ENCODE measurements at places on chromosomes 4 and X.

GRCh38 chr4:112279025-112279881 lies 6.5 kb downstream of the TIFA start:
- DNase-seq = no peak

DNA sequence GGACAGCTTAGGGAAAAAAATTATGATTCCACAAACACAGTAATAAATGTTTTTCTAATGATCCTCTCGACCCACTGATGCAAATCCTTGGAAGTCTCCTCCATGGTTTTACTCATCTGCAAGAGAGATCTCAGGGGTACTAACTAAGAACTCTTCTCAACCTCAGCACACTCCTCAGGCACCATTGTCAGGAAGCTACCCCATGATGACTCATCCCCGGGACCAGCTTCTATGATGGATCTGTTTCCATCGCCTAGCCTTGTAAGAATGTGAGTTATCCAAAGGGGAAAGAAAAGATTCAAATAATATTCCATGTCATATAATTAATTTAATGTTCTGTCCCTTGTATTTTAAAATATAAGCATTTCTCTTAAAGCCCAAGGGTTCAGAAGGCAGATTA lies 816.1 kb upstream of the IGFBP7 start:
- no peak for DNase-seq

DNA sequence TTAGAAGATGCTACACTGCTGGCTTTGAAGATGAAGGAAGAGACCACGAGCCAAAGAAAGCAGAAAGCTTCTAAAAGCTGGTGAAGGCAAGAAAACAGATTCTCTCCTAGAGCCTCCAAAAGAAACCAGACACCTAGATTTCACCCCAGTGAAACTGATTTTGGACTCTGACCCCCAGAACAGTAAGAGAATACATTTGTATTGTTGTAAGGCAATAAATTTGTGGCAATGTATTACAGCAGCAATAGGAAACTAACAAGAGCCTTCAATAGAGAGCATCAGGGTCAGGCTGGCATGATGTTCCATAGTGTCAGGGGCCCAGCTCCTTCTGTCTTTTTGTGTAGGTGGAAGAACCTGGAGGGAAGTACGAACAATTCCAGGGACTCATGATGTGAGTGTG lies 6.0 kb upstream of the TEC start:
- no peak for DNase-seq

DNA sequence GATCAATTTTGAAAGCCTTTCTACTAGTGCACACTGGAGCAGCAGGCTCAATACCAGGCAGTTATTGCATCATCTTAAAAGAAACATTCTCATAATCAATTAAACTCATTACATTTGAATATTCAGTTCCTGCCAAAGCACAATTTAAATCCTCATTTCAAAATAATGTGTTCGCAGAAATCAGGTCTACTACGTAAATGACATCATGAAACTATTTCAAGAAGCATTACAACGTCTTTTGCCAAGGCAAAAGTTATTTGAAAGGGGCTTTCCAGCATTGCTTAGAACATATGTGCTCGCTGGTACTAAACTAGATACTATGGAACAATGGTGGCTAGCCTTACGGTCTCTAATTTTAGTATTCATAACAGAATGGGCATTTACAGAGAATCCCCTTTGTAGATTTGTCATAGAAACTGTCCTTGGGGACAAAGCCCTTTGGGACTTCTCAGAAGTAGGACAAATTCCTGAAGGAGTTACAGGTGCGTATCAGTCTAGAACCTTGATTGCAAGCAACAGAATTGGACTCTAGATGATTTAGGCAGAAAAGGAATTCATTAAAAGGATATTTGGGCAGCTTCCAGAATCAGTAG lies 27.6 kb upstream of the HUWE1 start:
- no peak for DNase-seq

DNA sequence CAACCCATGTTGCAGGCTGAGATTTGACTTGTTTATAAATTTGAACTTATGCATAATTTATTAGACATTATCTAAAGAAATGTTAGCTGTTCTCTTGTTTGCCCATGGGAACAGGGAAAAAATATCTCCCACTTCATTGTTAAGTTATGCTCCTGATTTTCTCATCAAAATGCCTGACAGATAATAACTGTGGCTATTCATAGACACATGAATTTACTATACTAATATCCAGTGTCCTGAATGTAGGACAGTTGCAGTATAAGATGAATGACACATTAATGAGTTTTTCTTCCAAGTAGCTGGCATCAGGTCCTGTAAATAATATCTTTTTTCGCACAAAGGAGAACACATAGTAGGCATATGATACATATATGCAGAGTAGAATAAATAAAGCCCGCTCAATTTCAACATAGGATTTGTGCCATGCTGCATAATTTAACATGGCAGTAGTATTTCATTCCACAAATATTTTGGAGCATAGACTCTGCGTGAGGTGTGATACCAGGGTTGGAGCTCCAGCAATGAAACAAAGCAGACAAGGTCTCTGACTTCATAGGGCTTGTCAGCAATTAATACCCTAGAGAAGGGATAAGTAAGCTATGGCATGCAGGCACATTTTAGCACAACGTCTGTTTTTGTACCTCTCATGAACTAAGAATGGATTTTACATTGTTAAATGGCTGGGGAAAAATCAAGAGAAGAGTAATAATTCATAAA lies 40.4 kb upstream of the DDX53 start:
- no peak for DNase-seq

DNA sequence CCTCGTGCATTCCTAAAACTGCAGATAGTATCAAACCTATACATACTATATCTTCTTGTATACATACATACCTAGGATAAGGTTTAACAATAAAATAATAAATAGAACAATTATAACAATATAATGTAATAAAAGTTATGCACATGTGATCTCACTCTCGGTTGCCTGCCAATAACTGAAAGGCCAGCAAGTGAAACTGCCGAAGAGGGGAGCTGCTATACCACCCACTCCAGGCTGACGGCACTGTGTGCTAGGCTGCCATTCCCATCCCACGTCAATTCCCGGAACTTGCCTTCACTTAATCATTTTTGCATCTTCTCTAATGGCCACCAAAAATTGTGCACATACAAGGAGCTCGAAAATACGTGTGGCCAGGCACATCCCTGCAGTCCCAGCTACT lies 451.1 kb upstream of the FAT1 start:
- DNase-seq = no peak

DNA sequence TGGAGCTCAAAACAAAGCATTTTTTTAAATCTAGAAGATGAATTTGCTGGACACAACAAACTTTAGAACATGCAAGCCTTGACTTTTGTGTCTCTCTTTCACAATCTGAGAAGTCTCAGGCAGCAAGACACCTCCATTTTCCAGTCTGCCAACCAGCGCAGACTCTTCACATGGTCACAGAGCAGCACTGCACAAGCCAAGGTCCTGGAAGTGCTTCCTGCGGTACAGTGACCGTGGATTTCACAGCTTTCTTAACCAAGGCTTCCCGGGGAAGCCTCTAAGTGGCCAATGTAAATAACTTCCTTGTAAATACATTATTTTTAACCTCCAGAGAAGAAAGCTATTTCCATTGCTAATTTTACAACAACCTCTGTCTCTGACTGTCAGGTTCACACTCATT lies 31.2 kb downstream of the ZNF827 start:
- DNase-seq = no peak

DNA sequence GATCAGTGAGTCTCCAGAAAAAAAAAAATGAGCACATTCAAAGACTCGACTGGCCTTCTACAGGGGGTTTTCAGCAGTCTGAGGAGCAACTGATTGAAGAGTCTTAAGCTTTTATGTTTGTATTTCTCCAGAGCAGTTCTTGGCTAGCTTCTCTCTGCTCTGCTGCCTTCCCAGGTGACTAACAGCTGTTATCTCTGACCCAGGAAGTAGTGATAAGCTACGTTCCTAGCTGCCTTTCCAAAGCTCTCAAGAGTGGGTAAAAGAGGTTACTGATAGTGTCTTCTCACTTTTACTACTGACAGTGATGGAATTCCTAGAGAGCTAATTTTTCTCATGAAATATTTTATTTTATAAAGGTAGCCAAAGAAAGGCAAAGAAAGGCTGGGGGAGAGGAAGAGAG lies 66.6 kb downstream of the ENOX2 start:
- DNase-seq = no peak

Data from NCI-H1436 treated with DMSO at 0.1 percent for 48 hours (cell line).